ENCODE measurements at places on chromosomes 1 and 21.

DNA sequence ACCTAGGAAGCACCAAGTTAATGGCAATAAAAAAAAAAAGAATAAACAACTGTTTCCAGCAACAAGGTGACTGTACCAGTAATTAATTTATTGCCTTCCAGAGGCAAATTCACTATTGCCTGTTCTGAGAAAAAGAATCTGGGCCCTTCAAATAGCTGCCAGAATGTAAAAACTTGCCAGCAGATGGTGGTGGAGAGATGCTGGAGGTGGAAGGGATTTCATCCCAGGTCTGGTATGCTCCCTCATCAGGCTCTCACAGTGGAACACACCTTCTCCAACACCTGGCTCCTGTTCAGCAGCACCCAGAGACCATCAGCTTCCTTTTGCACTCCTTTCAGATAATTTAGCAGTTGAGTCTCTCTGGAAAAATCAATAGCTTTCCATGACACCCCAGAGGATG lies 792.9 kb upstream of the ADAMTS5 start:
- DNase-seq, result no peak

DNA sequence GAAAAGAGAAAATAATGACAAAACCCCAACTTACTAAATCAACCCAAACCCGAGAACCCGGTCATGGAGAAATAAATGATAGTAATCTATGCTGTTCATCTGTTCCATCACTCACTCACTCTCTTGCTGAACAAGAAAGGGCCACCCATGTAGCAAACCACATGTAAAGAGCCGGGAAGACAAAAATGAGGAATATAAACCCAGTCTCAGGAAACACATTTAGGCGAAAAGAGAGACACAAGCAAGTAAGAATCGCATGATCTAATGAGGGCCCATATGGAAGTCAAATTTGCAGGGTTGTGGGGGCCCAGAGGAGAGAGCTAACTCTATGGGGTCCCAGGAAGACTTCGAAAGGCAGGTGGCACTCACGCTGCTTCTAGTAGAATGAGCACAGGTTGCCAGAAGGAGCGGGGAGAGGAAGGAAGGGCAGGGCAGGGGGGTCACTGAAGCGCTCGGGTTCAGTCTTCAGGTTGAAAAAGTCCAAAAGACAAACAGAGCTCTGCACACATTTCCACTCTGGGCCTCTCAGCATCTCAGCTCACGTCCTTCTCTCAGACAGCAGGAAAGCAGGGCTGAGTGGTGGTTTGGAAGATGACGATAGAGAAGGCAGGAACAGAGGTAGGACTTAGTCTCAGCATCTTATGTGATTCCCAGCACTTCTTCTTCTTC lies 142.9 kb upstream of the KRTAP19-8 start:
- DNase-seq, result no peak

GRCh38 chr1:99986656-99987225 lies 16.9 kb downstream of the SLC35A3 start:
- DNase-seq, result no peak

GRCh38 chr21:33058957-33059356 lies 11.0 kb upstream of the OLIG1 start:
- no peak for DNase-seq

GRCh38 chr1:192756314-192756713 lies 52.5 kb upstream of the RGS2 start:
- no peak for DNase-seq
